Forelimb muscle (tissue), 1 donor: ENCODE measurements at places on chromosomes 6 and 20. TPM values are rescaled to one million over a fixed set of nuclear protein-coding genes. Genes with fewer than 3 reads are reported as not detected.

- no peak for DNase-seq
These were observed 301.3 kb upstream of the TCF21 start for GRCh38 chr6:133587546-133588160.

GRCh38 chr6:125814481-125814880, 23.7 kb downstream of the NCOA7 start:
- DNase-seq = no peak

DNA sequence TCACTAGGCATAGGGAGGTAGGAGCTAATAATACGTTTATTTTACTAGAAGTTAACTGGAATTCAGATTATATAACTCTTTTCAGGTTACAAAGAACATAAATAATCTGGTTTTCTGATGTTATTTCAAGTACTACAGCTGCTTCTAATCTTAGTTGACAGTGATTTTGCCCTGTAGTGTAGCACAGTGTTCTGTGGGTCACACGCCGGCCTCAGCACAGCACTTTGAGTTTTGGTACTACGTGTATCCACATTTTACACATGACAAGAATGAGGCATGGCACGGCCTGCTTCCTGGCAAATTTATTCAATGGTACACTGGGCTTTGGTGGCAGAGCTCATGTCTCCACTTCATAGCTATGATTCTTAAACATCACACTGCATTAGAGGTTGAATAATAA, 1.1 kb downstream of the HFE start:
- DNase-seq = no peak

- DNase-seq = no peak
These were observed 6.1 kb upstream of the C6orf58 start for GRCh38 chr6:127570739-127571389.

DNA sequence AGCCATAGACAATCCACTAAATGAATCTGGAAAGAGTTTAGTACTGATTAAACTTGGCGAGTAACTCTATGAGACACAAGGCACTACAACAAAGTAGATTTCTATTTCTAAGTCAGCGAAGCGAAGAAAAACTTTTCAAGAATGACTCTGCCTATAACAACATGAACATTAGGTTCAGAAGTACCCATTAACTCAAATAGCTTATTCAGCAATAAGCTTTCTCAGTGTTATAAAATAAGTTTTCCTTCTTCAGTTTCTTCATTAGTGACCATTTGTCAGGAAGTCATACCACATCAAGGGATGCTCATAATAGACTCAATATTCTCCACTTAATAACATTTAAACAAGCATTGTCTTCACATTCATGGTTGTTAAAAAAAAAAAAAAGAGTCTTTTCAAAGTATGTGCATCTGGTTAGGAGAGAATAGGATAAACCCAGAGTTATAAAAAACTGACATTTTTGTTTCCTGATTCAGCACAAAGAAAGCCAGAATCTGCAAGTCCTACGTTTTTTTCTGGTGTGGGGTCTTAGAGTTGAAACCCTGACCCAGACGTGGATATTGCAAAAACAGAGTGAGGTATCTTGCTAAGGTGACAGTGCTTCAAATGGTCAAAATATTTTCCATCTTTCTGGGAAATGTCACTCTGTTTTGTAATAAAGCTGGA, 148.2 kb upstream of the PREP start:
- DNase-seq = no peak

PNLDC1 gene
- polyA plus RNA-seq = 0.23 TPM
